ENCODE measurements at places on chromosomes 1 and 21. TPM values are rescaled to one million over a fixed set of nuclear protein-coding genes. Genes with fewer than 3 reads are reported as not detected.

Gene ADAR
- polyA plus RNA-seq = 17.7 TPM

DNA sequence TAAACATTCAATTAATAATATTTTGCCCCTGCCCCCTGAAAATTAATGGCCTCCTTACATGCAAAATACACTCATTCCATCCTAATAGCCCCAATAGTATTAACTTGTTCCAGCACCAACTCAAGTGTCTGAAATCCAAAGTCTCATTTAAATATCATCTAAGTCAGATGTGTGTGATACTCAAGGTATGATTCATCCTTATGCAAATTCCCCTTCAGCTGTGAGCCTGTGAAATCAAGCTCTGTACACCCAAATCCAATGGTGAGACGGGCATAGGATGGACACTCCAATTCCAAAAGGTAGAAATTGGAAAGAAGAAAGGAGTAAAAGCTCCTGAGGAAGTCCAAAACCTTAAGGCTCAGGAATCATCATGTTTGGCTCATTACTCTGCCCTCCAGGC, 83.5 kb downstream of the HHAT start:
- no peaks in the 10 kb centered on the region for H3K36me3 ChIP-seq
- H3K4me3 ChIP-seq = no peak overlapping the region
- no peaks in the 10 kb centered on the region for H3K27me3 ChIP-seq
- no peak overlapping the region for H3K27ac ChIP-seq

- no peak overlapping the region for H3K27ac ChIP-seq
- no peaks in the 10 kb centered on the region for H3K36me3 ChIP-seq
- H3K4me3 ChIP-seq = no peak overlapping the region
- no peak for DNase-seq
- no peaks in the 10 kb centered on the region for H3K27me3 ChIP-seq
- no peaks in the 10 kb centered on the region for H3K4me1 ChIP-seq
These were observed 128.2 kb downstream of the RYR2 start for GRCh38 chr1:237170149-237170548.

- H3K4me3 ChIP-seq = no peak overlapping the region
- no peak overlapping the region for H3K27ac ChIP-seq
- DNase-seq = no peak
These were observed 5.2 kb downstream of the NPPA start for GRCh38 chr1:11842154-11843041.

All from psoas muscle (tissue), 8 donors.